ENCODE measurements at places on chromosomes 7 and 10.

GRCh38 chr7:102120666-102121195, 165.9 kb upstream of the SH2B2 start:
- H3K27me3 ChIP-seq = no peaks in the 10 kb centered on the region
- no peak overlapping the region for H3K27ac ChIP-seq
- 0 out of 2 replicates have a peak, but pooled peaks cover 4% of the 10 kb centered on the region for H3K36me3 ChIP-seq
- no peak for DNase-seq

- no peaks in the 10 kb centered on the region for H3K36me3 ChIP-seq
- no peak for DNase-seq
- H3K4me3 ChIP-seq = no peak overlapping the region
- no peaks in the 10 kb centered on the region for H3K27me3 ChIP-seq
Measured at GRCh38 chr10:104441329-104442000, 87.8 kb downstream of the CFAP58 start.

- H3K36me3 ChIP-seq = no peaks in the 10 kb centered on the region
- no peak overlapping the region for H3K4me3 ChIP-seq
- H3K27me3 ChIP-seq = no peaks in the 10 kb centered on the region
- DNase-seq = no peak
Measured at GRCh38 chr10:36345807-36346206, 703.7 kb upstream of the FZD8 start.

DNA sequence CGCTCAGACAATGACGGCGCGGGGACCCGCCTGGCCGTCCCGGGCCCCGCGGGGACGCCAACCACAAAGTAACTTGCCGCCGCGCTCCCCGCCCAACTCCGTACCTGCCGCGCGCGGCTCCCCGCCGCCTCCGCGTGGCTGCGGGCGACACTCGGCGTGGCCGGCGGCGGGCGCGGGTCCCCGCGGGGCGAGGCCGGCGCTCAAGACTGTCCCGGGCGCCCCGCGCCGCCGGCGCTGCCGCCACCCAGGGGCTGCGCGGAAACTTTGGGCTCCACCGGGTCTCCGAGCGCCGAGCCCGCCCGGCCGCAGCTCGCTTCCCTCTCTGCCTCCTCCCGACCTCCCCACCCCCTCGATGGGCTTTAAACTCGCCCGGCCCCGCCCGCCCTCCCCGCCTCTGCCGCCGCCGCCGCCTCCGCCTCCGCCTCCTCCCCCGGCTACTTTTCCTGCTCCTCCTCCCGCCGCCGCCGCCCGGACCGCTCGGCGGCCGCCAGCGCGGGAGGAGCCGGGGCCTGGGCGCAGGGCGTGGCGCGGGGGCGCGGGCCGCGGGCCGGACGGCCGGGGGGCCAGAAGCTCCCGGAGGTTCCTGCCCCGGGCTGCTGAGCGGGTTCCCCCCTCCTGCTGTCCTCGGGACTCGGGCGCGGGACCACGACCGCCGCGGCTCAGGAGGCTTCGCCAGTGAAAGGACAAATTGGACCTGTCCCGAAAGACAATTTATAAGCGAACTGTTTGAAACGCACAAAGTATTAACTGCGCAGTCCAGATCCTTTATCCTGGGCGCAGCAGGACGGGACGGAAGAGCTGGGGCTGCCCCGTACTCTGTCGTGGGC, 10.6 kb upstream of the GRB10 start:
- DNase-seq = peak; percentile 64
- peaks cover 6% of the 10 kb centered on the region for H3K4me1 ChIP-seq
- H3K36me3 ChIP-seq = 0 out of 2 replicates have a peak, but pooled peaks cover 1% of the 10 kb centered on the region
- H3K27ac ChIP-seq = no peak overlapping the region
- peak overlapping the region; percentile 55 for H3K4me3 ChIP-seq
- peaks cover 19% of the 10 kb centered on the region for H3K27me3 ChIP-seq

- H3K4me1 ChIP-seq = no peaks in the 10 kb centered on the region
- H3K27ac ChIP-seq = no peak overlapping the region
- no peaks in the 10 kb centered on the region for H3K36me3 ChIP-seq
- DNase-seq = no peak
- H3K27me3 ChIP-seq = no peaks in the 10 kb centered on the region
Measured at GRCh38 chr7:41825927-41826480, 123.1 kb upstream of the INHBA start.

GRCh38 chr7:21426286-21427181, 1.3 kb upstream of the SP4 start:
- H3K4me3 ChIP-seq = peak overlapping the region; percentile 39
- H3K27ac ChIP-seq = peak overlapping the region; percentile 80
- peaks cover 5% of the 10 kb centered on the region for H3K36me3 ChIP-seq

- H3K4me3 ChIP-seq = no peak overlapping the region
- H3K27me3 ChIP-seq = no peaks in the 10 kb centered on the region
- DNase-seq = no peak
- no peak overlapping the region for H3K27ac ChIP-seq
- H3K4me1 ChIP-seq = no peaks in the 10 kb centered on the region
- no peaks in the 10 kb centered on the region for H3K36me3 ChIP-seq
Measured at GRCh38 chr7:126840869-126841268, 411.9 kb downstream of the GRM8 start.

DNA sequence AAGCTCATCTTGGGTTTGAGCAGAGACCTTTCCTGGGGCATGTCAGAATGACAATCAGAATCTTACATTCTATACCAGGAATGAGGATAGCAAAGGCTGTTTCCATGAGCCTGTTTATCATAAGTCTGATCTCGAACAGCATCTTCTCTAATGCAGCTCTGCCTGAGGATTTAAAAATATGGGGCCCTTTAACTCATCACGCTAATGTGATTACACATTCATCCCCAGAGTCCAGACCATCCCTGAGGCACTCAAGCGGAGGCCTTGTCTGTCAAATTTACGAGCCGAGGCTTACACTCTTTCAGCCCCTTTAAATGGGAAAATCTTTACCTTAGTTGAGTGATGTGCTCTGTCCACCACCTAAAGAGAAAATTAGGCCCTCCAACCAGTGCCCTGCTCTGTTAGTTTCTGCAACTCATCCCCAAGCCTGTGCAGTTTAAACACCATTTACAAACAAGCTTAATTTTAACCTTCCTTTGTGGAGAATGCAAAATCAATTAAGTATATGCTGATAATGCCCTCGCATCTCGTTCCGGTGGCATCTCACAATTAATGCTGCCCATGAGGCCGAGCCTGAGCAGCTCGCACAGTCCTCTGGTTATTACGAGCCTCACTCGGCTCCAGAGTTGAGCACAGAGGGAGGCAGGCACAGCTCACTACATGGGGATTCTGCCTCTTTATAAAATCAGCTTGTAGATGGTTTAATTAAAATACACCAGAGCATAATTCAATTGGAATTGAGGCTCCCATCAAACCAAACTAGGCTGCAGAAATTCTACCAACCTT, 16.0 kb downstream of the CHST15 start:
- peaks cover 3% of the 10 kb centered on the region for H3K4me1 ChIP-seq
- no peaks in the 10 kb centered on the region for H3K36me3 ChIP-seq
- H3K27me3 ChIP-seq = no peaks in the 10 kb centered on the region
- H3K4me3 ChIP-seq = no peak overlapping the region
- H3K27ac ChIP-seq = no peak overlapping the region
- DNase-seq = no peak

GRCh38 chr10:24556750-24557742, 166.6 kb downstream of the ARHGAP21 start:
- no peaks in the 10 kb centered on the region for H3K27me3 ChIP-seq
- H3K4me1 ChIP-seq = peaks cover under 1% of the 10 kb centered on the region

DNA sequence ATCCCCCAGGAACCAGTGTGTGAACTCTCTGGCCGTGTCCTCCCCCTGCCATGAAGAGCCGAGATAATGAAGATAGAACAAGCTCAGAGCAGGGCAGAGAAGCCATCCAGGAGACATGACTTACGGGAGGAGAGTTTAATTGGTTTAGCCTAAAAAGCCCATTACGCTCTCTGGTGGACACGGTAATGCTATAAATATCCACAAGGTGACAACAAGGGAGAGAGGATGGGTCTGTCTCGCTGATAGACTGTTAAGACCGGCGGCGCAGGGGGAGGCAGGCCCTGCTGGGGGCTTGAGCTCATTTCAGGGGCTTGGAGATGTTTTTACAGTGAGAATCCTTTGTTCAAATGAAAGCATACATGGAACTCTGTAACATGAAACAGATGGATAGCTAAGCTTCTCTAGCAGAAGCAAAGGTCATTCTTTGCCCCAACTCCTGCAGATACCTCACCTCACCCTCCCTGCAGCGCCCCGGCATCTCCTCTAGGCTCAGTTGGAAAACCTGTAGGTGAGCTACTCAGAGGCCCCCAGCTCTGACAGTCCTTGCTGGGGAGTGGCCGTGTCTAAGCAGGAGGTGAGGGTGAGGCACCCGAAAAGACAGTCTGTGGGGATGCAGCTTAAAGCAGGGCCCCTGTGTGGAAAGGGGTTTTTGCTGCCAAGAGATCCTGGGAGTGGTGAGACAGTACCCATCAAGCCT, 40.8 kb upstream of the LOXL4 start:
- no peaks in the 10 kb centered on the region for H3K36me3 ChIP-seq
- no peaks in the 10 kb centered on the region for H3K27me3 ChIP-seq
- DNase-seq = no peak
- H3K4me1 ChIP-seq = peaks cover 4% of the 10 kb centered on the region

DNA sequence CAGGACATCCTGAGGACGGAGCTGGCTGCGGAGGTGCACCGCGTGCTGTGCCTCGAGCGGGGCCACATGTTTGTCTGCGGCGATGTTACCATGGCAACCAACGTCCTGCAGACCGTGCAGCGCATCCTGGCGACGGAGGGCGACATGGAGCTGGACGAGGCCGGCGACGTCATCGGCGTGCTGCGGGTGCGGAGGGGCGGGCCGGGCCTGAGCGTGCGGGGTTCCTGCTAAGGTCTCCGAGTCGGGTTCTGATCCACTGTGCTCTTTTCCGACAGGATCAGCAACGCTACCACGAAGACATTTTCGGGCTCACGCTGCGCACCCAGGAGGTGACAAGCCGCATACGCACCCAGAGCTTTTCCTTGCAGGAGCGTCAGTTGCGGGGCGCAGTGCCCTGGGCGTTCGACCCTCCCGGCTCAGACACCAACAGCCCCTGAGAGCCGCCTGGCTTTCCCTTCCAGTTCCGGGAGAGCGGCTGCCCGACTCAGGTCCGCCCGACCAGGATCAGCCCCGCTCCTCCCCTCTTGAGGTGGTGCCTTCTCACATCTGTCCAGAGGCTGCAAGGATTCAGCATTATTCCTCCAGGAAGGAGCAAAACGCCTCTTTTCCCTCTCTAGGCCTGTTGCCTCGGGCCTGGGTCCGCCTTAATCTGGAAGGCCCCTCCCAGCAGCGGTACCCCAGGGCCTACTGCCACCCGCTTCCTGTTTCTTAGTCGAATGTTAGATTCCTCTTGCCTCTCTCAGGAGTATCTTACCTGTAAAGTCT, 10.4 kb downstream of the ATG9B start:
- H3K27me3 ChIP-seq = peaks cover 4% of the 10 kb centered on the region
- H3K27ac ChIP-seq = no peak overlapping the region
- H3K4me1 ChIP-seq = no peaks in the 10 kb centered on the region
- H3K36me3 ChIP-seq = no peaks in the 10 kb centered on the region
- H3K4me3 ChIP-seq = peak overlapping the region; percentile 53
- peak; percentile 70 for DNase-seq

- no peak overlapping the region for H3K27ac ChIP-seq
- no peaks in the 10 kb centered on the region for H3K36me3 ChIP-seq
- no peak for DNase-seq
Measured at GRCh38 chr10:62554632-62555199, 180.5 kb downstream of the ZNF365 start.

DNA sequence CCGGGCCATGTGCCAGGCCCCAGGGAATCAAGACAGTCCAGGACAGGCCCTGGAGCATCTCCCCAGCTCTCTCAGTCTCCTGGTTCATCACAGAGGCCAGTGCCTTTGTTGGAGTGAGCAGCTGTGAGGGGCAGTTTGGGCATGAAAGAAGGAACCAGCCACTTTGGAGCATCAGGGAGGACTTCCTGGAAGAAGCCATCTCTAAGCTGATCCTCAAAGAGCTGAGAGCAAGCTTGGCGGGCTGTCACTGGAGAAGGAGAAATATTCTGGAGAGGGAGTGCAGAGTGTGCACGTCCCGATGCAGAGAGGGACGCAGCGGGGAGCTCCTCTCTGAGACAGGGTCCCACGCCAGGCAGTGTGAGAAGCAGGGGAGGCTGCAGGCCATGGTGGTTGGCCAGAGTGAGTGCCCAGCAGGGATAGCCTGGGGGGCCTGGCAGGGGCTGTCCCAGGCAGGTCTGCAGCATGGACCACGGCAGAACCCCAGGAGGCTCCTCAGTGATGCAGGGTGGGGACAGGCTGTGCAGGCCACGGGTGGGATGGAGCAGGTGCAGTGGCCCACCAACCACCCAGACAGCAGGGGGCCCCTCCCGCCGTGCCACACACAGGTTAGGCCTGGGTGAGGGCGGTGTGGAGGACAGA, 34.7 kb downstream of the PWWP2B start:
- H3K27me3 ChIP-seq = no peaks in the 10 kb centered on the region
- H3K4me3 ChIP-seq = no peak overlapping the region
- no peak for DNase-seq
- H3K27ac ChIP-seq = no peak overlapping the region
- H3K4me1 ChIP-seq = no peaks in the 10 kb centered on the region

GRCh38 chr7:29839921-29840320, 33.6 kb downstream of the WIPF3 start:
- no peak overlapping the region for H3K27ac ChIP-seq
- H3K27me3 ChIP-seq = no peaks in the 10 kb centered on the region
- H3K4me3 ChIP-seq = no peak overlapping the region
- H3K36me3 ChIP-seq = no peaks in the 10 kb centered on the region
- no peaks in the 10 kb centered on the region for H3K4me1 ChIP-seq

- H3K36me3 ChIP-seq = no peaks in the 10 kb centered on the region
- no peaks in the 10 kb centered on the region for H3K27me3 ChIP-seq
- no peak overlapping the region for H3K27ac ChIP-seq
- DNase-seq = no peak
- no peaks in the 10 kb centered on the region for H3K4me1 ChIP-seq
Measured at GRCh38 chr10:87952612-87953011, 89.2 kb downstream of the PTEN start.

DNA sequence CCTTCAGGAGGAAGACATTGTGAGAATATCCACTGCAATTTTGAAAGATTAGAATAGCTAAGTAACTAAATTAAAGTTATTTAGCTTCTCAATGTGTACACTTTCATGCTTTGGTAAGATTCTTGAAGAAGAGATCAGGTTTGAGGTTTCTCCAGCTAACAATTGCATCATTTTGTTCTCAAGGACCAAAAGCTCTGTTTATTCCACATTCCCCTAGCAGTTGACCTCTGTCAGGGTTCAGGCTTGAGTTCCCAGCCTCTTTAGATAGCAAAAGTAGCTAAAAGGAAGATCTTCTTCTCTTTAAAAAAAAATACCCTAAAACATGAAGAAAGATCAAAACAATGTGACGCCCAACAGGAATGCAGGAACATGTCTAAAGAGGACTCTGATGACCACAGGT, 179.4 kb upstream of the IGFBP3 start:
- H3K27me3 ChIP-seq = no peaks in the 10 kb centered on the region
- no peak overlapping the region for H3K4me3 ChIP-seq
- no peak for DNase-seq
